Left lung (tissue), 14 donors: ENCODE measurements at places on chromosomes 2 and 18. TPM values are rescaled to one million over a fixed set of nuclear protein-coding genes. Genes with fewer than 3 reads are reported as not detected.

- no peak for DNase-seq
These were observed 111.4 kb downstream of the FEZ2 start for GRCh38 chr2:36486521-36487044.

DNA sequence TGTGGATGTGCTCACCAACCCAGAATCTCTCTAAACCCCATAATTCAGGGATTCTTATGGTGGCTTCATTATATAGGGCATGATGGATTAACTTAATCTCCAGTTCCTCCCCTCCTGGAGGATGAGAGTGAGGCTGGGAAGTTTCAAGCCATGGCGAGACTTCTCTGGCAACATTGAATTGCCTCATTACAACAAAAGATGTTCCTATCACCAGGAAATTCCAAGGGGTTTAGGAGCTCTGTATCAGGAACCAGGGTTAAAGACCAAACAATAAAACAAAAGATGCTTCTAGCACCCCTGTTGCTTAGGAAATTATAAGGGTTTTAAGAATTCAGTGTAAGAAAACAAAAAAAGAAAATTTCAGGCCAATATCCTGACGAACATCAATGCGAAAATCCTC, 100.1 kb downstream of the NAB1 start:
- DNase-seq: no peak

GRCh38 chr2:165627470-165627869, 158.0 kb downstream of the CSRNP3 start:
- no peak for DNase-seq

DNA sequence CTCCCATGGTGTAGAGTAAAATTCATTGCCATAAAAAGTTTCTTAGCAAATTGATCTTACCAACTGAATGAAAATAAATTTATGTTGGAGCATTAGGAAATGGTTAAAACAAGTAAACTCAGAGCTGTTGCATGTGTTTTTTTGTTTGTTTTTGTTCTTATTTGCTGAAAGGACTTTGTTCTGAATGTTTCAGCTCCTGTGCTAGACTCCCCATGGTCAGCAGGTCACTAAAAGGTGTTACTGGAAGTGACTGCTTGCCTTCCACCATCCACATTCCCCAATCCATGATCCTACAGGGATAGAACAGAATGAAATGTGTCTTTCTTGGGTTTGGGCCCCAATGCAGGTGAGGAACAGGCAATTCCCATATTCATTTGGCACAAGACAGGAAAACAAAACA, 101.8 kb downstream of the ALK start:
- no peak for DNase-seq

DNA sequence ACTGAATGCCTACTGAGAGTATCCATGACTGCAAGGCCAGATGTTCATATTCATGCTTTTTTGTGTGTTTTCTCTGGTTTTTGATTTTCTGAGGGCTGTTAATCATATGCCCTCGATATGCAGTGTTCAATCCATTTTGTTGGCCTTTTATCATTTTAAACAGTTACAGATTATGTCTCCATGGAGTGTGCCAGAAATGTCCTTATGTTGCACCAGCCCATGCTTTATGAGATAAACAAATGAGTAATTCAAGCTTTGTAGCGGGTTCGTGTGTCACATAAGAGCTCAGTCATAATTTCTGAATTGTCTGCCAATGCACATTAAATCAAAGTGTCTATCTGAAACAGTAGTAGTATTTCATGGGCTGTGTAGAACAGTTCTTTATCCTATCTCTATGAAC, 583.0 kb downstream of the THSD7B start:
- no peak for DNase-seq

GRCh38 chr2:133836691-133837345, 268.6 kb upstream of the NCKAP5 start:
- no peak for DNase-seq

DNA sequence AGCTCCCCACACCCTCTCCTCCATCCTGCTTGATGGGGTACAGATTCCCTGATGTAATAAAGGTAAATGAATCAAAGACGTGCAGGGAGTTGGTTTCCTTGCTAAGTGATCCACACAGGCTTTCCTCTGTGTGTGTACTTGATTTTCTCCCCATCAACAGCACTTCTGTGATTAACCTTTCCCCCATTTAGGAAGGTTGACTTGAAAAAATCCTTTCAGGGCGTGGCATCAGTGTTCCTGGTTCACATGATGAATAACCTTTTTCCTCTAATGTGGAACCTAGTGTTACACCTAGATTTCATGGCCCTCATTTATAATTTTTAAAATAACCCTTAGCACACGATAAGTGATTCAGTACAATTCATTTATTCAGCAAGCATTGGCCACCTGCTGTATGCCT, 115.0 kb downstream of the ICA1L start:
- no peak for DNase-seq

DNA sequence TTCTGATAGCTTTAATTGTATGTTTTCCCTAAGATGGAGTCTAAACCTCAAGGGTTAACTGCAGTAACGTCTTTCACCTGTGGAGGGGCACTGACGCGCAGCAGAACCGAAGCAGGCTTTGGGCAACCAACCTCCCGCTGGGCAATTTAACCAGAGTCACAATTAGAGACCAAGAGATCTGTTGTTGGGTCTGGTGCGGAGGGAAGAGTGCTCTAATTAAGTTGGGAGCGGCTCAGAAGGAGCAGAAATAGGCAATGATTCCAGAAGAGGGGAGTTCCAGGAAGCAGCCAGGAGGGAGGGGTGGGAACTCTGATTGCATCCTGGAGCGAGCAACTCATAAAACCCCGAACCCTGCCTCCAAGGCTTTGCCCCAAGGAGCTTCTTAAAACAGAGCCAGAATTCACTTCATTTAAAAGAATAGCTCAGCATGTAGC, 245.8 kb downstream of the PAX3 start:
- no peak for DNase-seq

- DNase-seq: no peak
These were observed 138.8 kb upstream of the SP5 start for GRCh38 chr2:170576296-170576695.

DNA sequence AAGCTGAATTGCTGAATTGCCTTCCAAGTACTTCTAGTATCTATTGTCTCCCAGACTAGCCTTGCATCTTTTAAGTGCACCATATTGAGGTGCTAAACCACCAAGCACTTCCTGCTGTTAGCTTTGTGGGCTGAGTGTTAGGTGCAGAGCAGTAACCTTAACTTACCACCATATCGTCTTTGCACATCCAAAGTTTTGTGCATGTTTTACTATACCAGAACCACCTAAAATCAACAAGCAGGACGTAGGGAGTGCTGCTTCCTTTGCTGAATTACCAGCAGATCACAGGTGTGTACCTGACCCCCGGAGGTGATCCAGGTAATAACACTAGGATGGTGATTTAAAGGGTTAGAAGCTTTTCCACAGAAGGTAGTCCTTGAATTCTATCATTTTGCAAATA, 359.9 kb upstream of the HNRNPA3 start:
- no peak for DNase-seq

GRCh38 chr2:196367633-196368032, 196.3 kb upstream of the STK17B start:
- no peak for DNase-seq

DNA sequence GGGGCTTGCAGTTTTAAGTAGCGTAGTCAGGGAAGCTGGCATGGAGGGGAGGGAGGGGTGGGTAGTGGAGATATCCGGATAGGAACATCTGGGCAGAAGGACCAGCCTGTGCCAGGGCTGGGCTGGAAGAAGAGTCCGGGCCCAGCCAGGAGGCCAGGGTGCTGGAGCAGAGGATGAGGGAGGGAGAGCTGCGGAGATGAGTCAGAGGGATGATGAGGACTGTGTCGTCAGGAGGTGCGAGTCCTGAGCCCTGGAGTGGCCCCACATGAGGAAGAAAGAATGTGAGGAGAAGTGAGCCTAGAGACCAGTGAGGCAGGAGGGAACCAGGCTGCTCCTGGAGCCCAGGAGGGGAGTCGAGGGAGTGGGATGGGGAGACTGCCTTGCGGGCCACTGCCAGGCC, 82.4 kb downstream of the CTIF start:
- DNase-seq: no peak

- DNase-seq: no peak
These were observed 8.7 kb upstream of the TGIF1 start for GRCh38 chr18:3441290-3441689.

DNA sequence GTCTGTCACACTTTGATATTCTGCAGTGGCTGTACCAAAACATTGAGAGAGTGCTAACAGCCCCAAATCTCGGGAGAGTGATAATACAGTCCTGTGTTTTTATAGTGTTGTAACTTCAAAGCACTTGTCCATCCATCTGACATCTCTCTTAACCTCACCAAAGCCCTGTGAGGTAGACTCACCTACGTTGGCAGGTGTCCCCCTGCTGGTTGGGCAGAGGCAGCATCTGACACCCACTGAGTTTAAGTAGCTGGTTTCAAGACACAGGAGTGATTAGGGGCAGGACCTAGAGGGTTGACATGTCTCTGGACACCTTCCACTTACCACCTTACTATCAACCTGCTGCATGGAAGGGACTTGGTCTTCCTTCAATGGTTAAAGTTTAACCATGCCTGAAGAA, 22.9 kb downstream of the COLEC12 start:
- no peak for DNase-seq

Gene RAB12
- 45.4 TPM for total RNA-seq

Gene PTPRN
- 1.4 TPM for total RNA-seq
